ENCODE measurements at places on chromosomes 1 and 21. TPM values are rescaled to one million over a fixed set of nuclear protein-coding genes. Genes with fewer than 3 reads are reported as not detected.

Gene FAM229A
- total RNA-seq = 0.95 TPM

Gene FCMR
- total RNA-seq = not detected

Gene DNAJC11
- total RNA-seq = 36.3 TPM

Gene S1PR1
- total RNA-seq = 3.3 TPM

Gene S100A12
- total RNA-seq = not detected

Data from bronchial smooth muscle cell (primary cell).